ENCODE measurements at places on chromosomes 5 and 9.

DNA sequence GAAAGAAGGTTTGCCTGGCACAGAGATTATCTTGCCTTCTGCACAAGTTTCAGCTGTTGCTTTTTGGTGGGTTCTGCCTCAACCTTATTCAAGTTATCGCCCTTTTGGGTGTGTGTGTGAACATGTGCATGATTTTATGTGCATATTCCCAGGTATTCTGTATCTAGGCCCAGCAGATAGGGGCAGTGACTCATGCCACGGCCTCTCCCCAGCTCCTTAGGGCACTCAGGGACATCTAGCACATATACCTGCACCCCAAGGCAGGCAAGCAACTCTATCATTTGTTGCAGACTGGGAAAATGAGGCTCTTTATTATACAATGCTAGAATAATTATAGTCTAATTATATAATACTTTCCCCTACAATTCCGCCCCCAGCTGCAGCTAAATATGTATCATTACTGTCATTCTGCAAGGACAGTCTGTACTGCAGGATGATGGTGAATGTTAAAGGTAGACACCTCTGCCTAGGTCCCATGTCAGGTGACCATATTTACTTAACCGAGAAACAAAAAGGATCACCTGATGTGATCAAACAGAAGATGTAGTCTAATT, 128.9 kb downstream of the PDE8B start:
- DNase-seq: no peak

- DNase-seq: no peak
Observed at GRCh38 chr9:98538203-98538602, 170.5 kb downstream of the GABBR2 start.

- DNase-seq: peak; percentile 82
Observed at GRCh38 chr5:127561254-127561653, 43.8 kb downstream of the PRRC1 start.

- DNase-seq: no peak
Observed at GRCh38 chr5:76460104-76460503, 57.0 kb downstream of the IQGAP2 start.

DNA sequence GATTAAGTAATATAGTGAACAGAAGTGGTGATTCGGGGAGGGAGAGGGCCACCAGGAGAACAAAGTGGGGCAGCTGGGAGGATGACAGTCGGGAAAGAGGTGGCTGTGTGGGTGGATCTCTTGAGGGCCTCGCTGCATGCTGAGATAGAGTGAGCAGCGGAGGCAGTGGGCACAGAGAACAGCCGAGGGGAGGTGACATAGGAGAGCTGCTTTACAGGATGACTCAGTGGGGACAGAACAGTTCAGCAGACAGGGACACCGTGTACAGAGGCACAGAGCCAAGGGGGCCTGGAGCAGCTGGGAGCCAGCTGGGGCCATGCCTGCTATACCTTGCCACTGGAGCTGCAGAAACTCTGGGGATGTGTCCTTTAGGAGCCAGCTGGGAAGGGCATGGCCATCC, 273.9 kb downstream of the GADD45G start:
- DNase-seq: no peak

DNA sequence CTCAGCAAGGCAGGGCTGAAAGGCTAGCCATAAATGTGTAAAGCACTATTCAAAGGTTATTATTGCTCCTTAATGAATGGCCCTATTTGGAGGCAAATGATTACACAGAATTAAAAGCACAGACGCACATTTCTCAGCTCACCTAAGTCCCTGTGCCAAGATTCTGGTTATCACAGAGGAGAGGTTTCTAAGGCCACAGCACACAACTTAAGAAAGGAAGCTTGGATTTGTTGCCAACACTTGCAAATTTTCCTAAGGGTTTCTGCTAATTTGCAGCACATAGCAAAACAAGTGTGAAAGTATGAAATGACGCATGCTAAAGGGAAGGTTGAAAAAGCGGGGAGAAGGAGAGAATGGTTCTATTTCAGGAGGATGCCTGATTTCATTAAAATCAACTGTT, 834.1 kb upstream of the C9orf72 start:
- DNase-seq: no peak

DNA sequence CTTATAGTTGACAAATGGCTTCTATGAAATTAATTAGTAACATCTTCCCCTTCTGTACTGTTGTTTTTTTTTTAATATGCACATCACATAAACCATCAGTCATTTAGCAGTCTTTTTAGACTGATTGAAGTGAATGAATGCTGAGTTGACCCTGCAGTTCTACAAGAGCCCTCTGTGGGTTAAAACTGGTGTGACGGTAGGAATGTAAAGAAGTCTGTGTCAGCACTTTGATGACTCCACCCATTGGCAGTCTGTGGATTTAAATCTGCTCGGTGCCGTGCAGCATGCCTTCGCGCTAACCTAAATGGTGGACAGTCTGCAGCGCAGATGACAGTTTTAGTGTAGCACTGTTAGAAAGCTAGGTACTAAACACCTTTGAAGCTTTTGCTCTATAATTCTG, 3.1 kb downstream of the GTF3C4 start:
- peak; percentile 51 for DNase-seq

GRCh38 chr9:1837453-1838084, 177.6 kb upstream of the SMARCA2 start:
- no peak for DNase-seq

DNA sequence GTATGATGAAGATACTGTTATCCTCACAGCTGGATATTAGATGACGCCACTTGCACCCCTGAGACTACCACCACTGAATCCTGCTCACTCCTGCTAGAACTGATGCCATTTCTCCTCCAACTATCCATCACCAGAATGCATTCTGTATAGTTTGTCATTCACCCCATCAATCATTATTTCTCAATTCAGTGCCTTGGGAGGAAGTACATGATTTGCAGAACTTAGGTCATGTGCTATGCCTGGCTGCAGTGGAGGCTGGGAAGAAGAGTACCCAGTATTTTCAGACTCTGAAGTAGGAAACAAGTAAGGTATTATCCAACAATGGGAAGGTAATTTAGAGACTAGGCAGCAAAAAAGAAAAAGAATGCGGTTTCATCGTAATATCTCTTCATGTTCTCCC, 26.2 kb upstream of the HSD17B4 start:
- DNase-seq: no peak

GRCh38 chr9:23686257-23686656, 139.8 kb downstream of the ELAVL2 start:
- DNase-seq: peak; percentile 87

GRCh38 chr5:151150471-151151262, 6.9 kb downstream of the ANXA6 start:
- no peak for DNase-seq

DNA sequence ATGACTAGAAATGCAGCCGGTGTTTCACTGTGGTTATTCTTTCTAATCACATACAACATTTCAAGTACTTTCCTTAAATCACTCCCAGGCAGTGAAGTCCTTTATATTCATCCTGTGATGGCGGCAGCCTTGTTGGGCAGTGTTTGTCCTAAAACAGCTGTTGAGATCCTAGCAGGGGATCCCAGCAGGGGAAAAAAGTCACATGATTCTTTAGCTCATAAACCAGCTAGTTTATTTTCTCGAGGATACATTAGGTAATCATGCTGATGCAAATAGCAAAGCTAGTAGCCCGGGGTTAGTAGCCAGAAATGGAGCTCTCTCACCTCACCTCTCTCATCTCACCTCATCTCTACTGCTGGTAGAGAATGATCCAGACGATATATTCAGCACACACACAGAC, 70.5 kb downstream of the FOXD1 start:
- DNase-seq: no peak

DNA sequence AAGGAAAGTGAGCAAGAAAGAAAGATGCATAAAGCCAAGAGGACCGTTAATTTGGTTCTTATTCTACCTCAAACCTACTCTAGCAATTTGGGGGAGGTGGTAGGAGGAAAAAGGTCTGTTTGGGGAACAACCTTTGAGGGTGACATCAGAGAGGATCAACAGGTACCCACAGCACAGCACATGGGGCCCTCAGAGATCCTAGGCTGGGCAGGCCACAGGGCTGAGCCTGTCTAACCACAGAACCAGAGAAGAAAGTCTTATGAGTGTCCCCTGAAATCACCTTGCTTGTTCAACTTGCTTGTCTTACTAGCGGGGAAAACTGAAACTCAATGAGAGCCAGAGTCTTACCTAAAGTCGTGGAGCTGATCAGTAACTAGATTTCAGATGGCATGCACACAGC, 385.2 kb downstream of the SPOCK1 start:
- DNase-seq: no peak

- DNase-seq: no peak
Observed at GRCh38 chr5:121763665-121764064, 88.0 kb upstream of the FTMT start.

- no peak for DNase-seq
Observed at GRCh38 chr5:145975001-145975360, 38.6 kb downstream of the SH3RF2 start.
